ENCODE measurements at places on chromosomes 12 and 14. TPM values are rescaled to one million over a fixed set of nuclear protein-coding genes. Genes with fewer than 3 reads are reported as not detected.

- H3K36me3 ChIP-seq, result no peaks in the 10 kb centered on the region
- no peak for DNase-seq
Observed at GRCh38 chr12:67430708-67431335, 161.7 kb downstream of the CAND1 start.

The FSCB gene
- not detected for polyA plus RNA-seq

GRCh38 chr12:916240-916639, 33.3 kb downstream of the RAD52 start:
- peaks cover 52% of the 10 kb centered on the region for H3K36me3 ChIP-seq
- no peaks in the 10 kb centered on the region for H3K27me3 ChIP-seq
- no peak overlapping the region for H3K4me3 ChIP-seq
- DNase-seq, result no peak
- no peak overlapping the region for H3K27ac ChIP-seq
- H3K4me1 ChIP-seq, result no peaks in the 10 kb centered on the region

The PTPRR gene
- 1.4 TPM for polyA plus RNA-seq

DNA sequence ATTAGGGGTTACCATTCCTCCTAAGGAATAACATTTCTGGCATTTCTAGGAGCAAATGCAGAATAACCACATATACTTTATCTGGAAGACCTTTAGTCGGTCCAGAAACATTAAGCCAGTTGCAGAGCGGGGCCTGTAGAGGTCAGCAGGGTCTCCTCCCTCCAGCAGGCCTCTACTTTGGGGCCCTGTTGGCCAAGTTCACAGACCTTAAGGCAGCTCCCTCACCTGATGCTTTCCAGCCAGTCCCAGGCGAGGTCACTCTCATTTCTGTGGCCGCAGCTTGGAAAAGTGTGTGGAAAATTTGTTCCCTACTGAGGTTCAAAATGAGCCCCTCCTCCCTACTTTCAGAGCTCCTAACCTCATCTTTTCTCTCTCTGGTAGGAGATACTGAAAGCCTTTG, 74.1 kb downstream of the ESR2 start:
- no peak overlapping the region for H3K4me3 ChIP-seq
- H3K27ac ChIP-seq, result no peak overlapping the region
- H3K4me1 ChIP-seq, result peaks cover 16% of the 10 kb centered on the region
- no peaks in the 10 kb centered on the region for H3K27me3 ChIP-seq
- peaks cover 29% of the 10 kb centered on the region for H3K36me3 ChIP-seq

The TIMELESS gene
- 5.4 TPM for polyA plus RNA-seq

The WSCD2 gene
- 0.05 TPM for polyA plus RNA-seq

- peaks cover 12% of the 10 kb centered on the region for H3K36me3 ChIP-seq
- no peaks in the 10 kb centered on the region for H3K27me3 ChIP-seq
- H3K4me1 ChIP-seq, result no peaks in the 10 kb centered on the region
- H3K4me3 ChIP-seq, result peak overlapping the region; percentile 72
- no peak for DNase-seq
- H3K27ac ChIP-seq, result peak overlapping the region; percentile 90
Observed at GRCh38 chr12:75389706-75390105, 1.2 kb upstream of the GLIPR1L2 start.

DNA sequence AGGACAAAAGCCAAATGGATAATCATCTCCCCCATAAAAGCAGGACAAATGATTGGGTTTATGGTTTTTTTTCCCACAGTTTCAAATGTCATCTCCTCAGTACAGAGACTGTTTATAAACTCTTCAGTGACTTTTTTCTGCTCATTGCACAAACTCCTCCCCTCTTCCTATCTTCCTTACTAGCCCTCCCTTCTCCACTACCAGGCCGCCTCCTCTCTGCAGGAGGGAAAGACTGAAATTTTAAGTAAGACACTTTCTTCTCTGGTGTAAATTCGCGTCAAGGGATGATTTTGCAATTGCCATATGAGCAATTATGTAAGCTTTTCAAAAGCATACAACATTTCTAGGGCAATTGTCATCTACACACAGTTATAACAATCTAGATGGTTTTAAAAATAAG, 37.0 kb downstream of the BTG1 start:
- DNase-seq, result peak; percentile 20
- H3K4me3 ChIP-seq, result no peak overlapping the region
- peak overlapping the region; percentile 35 for H3K27ac ChIP-seq
- H3K4me1 ChIP-seq, result peaks cover 41% of the 10 kb centered on the region

DNA sequence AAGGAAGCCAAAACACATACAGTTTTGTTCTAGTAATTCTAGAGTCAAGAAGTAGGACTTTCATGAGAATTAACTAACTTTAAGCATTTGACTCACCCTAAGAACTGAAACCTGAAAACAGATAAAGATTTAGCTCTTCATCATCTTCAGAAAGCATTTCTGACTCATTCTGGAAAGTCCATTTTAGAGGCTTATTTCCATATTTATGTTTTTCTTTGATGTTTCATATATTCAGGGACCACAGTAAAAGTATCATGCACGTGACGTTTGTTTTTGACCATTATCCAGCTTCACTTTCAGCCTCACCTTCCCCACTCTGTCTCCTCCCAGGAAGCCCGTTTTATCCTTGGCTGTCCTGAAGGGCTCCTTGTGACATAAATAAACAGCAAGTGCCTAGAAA, 79.2 kb downstream of the MDGA2 start:
- H3K27me3 ChIP-seq, result no peaks in the 10 kb centered on the region
- H3K27ac ChIP-seq, result no peak overlapping the region
- no peaks in the 10 kb centered on the region for H3K36me3 ChIP-seq
- no peak overlapping the region for H3K4me3 ChIP-seq
- no peaks in the 10 kb centered on the region for H3K4me1 ChIP-seq

The RNFT2 gene
- polyA plus RNA-seq, result 3.8 TPM

GRCh38 chr12:22799503-22799902, 174.5 kb downstream of the ETNK1 start:
- H3K36me3 ChIP-seq, result no peaks in the 10 kb centered on the region
- H3K4me3 ChIP-seq, result no peak overlapping the region
- H3K27ac ChIP-seq, result no peak overlapping the region
- no peaks in the 10 kb centered on the region for H3K27me3 ChIP-seq

The ABCD2 gene
- 0.10 TPM for polyA plus RNA-seq

The COX8C gene
- not detected for polyA plus RNA-seq

DNA sequence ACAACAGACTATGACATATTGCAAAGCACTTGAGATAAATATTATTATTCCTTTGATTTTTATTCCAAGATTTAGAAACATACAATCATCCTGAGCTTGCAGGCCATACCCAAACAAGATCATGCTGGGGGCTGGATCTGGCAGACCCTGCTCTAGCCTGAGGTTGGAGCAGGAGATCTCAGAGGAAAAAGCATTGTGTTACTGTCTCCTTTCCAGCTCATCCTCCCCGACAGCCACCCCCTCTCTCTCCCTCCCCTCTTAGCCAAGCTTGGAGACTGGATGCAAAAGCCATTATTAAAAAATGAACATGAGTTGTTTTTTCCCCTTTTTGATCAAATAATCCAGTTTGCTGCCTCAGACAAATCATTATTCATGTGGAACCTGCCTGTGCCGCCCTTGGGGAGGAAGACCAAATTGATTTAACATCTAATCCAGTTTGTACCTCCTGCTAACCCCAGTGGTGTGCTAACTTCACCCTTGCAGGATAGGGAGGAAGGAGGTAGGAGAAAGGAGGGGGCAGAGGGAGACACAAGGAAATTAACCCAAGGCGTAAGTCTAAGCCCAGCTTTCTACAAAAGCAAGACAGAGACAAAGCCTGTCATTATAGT, 565.8 kb upstream of the TBX3 start:
- peaks cover 10% of the 10 kb centered on the region for H3K4me1 ChIP-seq
- no peak overlapping the region for H3K4me3 ChIP-seq
- DNase-seq, result peak; percentile 32
- no peaks in the 10 kb centered on the region for H3K36me3 ChIP-seq

- no peaks in the 10 kb centered on the region for H3K27me3 ChIP-seq
- no peak for DNase-seq
- no peak overlapping the region for H3K4me3 ChIP-seq
- H3K4me1 ChIP-seq, result peaks cover 24% of the 10 kb centered on the region
Observed at GRCh38 chr14:77062261-77062660, 33.8 kb upstream of the IRF2BPL start.

The ALX1 gene
- polyA plus RNA-seq, result 0.06 TPM

Measured in SK-N-SH (cell line).